Stimulated activated CD4-positive, alpha-beta T cell treated with anti-CD3 and anti-CD28 coated beads, Interleukin-4, amount 100 ng/mL, for 24 hours (primary cell): ENCODE measurements at places on chromosomes 6 and 20.
A peak's percentile ranks its signal among the peaks of the same experiment; 100 is the strongest.

DNA sequence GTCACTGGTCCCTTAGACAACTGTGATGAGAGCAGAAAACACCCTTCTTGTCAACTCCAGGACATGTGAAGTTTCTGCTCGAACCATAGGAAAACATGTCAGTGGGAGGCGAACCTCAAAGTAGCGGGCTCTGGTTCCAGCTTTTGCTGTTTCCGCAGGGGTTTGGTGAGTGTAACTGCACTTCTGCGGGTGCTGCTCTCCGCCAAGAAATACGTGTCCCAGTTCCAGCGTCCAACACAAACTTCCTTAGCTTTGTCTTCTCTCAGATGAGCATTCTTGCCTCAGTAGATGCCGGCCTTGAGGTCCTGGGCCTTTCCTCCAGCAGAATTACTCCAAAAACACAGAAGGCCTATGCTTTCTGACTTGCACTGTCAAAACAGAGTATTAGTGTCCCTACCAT lies 156.3 kb downstream of the FNDC1 start:
- DNase-seq, result no peak

- DNase-seq, result no peak
Observed at GRCh38 chr20:16520154-16520553, 53.1 kb downstream of the KIF16B start.

DNA sequence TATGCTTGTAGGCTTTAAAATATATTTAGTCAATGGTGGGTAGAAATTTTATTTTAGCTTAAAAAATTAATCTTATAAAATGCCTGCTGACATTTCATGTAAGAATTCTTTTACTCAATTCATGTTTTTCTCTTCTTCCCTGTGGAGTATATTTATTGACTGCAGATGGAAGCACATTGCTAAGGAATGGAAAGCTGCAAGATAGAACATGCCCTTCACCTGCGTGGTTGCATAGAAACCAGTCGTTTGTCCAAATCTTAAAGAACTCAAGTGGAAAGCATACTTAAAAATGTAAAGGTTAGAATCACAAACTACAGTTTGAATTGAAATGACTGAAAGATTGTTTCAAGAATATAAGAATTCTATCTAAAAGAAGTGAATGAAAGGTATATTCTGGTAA lies 30.7 kb downstream of the C6orf163 start:
- no peak for DNase-seq

- no peak for DNase-seq
Observed at GRCh38 chr20:15742087-15742486, 831.2 kb downstream of the KIF16B start.

DNA sequence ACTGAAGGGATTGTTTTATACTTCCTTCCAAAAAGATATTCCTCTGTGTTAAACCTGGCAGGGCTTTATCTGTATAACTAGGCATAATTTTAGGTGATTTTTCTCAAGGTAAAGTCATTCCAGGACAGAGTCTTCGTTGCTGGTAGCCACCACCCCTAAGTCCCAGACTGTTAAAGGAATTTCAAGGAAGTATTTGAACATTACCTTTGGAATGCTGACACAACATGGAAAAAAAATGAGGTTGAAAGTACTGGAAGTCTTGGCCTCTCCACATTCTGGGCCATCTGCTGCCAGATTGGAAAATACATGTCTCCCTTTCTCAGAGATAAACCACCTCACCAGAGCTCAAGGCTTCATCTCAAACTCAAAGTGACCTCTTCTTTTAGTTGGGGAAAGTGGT lies 27.0 kb upstream of the ETV7 start:
- no peak for DNase-seq

- no peak for DNase-seq
Observed at GRCh38 chr20:16017656-16018055, 555.6 kb downstream of the KIF16B start.

DNA sequence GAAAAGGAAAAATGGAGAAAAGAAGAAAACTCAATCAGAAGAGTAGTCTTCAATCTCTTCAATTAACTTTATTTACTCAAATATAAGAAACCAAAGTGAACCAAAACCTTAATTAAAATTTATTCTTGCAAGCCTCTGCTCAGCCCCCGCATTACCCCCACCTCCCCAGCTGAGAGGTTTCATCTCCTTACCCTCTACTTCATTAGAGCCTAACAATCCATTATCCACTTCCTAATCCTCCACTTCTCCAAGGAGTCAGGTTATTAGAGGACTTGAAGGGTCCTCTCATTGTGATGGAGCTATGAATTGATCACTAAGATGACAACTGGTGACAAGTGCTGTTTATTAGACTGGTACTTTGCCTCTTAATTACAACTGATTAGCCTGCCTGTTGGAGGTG lies 956.5 kb downstream of the TFAP2A start:
- DNase-seq, result no peak

DNA sequence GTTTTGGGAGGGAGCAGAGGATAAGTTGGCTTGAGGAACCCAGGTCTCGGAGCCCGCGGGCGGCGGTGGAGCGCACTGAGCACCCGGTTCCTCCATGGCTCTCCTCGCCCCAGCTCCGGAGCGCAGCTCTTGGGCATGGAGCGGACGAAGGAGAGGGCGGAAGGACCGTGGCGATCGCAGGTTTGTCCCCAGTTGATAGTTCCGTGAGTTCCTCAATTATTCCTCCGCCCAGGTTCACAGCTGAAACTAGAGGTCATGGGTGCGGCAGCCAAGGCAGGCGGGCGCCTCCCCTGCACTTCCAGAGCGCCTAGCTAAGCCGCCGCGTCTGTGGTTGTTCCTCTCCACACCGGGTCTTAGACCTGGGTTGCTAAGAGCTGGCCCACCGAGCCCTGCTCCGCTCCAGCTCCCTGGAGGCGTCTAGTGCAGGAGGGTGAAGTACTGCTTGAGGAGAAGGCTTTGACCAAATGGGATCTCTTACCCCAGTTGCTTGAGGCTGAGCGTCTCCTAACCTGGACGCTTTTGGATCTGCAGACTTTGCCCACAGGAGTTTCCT lies at the start of gene HTR1B:
Gene HTR1B, minus strand, starts transcription at position 184 of the 553 bp plus-strand sequence. Its CDS starts 88 bp downstream, at position 96.
- no peak for DNase-seq

DNA sequence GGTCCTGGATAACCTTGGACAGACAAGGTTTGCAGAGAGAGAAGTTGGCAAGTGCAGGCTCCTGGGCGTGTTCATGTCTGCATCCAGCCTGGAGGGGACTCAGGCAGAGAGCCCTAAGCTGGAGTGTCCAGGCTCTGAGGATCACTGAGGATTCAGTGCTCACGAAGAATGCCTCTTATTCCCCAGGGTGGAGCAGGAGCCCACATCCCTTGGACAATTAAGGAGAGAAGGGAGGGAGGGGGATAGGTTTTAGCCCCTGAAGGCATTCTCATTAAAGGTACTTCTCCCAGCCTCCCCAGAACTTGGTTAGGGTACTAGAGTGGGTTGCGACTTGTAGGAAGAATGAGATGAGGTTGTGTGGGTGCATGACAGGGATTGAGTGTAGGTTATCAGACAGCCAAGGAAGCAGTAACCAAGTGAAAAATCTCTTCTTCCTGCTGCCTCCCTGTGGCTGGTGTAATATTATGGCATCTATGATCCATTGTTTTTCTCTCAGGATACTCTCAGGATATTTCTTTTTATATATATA lies 680 bp downstream of the HLA-DPB1 start:
- DNase-seq, result no peak

DNA sequence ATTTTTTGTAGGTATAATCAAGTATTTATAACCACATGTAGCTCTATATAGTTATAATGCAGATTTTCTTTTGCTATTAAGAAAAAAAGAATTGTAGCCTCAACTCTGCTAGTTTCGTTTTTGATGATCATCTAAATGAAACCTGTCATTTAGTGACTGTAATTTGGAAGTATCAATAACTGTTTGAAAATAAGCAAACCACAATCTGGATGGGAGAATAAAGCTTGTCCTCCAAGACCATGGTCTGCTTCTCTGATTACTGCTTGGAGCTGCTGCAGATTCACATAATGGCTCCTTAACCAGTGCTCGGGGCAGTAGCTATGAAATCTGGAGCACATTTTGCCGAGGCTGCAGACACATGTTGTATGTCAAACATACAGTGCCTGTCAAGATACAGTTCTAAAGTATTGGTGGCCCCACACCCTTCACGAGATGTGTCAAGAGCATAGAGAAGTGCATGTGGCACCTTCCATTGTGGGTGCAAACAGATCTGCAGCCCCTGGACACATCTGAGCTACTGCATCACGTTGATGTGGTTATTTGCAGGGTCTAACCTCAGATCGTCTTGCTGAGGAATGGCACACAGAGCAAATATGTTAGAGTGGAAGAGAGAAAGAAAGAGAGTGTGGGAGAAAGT lies 255.7 kb upstream of the SUPT3H start:
- peak; percentile 6 for DNase-seq

- DNase-seq, result no peak
Observed at GRCh38 chr6:128033156-128033555, 132.3 kb upstream of the THEMIS start.

GRCh38 chr20:25037288-25038102 lies 20.4 kb downstream of the ACSS1 start:
- no peak for DNase-seq

DNA sequence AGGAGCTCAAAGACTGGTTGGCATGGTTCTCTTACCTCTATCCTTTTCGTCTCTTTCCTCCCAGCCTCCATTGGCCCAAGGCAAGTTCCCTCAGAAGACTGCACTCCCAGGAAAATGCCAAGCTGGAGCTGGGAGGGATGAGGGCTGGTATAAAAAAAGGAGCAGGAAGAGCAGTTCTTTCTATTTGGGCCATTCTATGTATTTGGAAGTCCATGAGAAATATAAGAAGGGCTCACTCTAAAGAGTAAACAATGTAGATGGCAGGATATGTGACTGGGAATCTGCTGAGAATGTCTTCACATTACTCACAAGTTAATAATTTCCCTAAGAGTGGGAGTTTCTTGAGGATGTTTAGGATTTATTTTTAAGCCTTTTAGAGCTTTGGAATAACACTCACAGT lies 36.6 kb upstream of the ADTRP start:
- DNase-seq, result no peak

DNA sequence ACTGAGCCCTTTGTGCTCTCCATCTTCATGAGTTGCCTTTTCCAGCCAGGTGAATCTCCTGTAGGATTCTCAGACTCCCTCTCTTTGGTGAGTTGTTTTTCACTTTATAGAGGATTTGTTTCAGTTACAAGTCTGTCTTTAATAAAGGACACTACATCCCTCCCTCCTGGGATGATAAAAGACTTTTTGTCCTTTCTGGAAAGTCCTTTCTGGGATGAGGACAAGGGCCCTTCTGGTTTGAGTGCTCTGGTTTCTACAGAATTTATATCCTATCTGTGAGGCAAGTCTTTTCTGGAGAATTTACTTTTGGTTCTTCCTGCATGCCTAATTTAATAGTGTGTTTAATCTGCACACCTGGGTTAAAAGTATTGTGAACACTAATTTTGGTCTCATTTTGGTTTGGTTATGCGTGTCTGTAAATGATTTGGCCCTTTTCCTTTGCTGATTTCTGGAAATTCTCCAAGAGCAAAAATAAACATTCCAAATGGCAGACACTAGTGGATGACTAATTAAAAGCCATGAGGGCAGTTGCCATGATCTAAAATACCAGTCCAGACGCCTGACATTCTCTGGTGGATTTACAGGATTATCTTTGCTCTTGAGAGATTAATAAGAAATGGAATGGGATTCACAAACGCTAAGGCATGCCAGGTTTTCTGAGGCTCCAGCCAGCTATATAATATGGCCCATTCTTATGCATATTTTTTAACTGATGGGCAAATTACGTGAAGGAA lies 44.8 kb downstream of the TCP11 start:
- DNase-seq, result no peak

GRCh38 chr20:32152421-32153155 lies 43.1 kb downstream of the TM9SF4 start:
- no peak for DNase-seq

- DNase-seq, result no peak
Observed at GRCh38 chr6:155004017-155004416, 8.9 kb downstream of the TIAM2 start.

- no peak for DNase-seq
Observed at GRCh38 chr6:85291326-85291725, 158.6 kb upstream of the NT5E start.
